NCI-H187 treated with DMSO at 0.1 percent for 48 hours (cell line): ENCODE measurements at places on chromosomes 12 and 14.

GRCh38 chr14:91744068-91744480 is 12.2 kb upstream of the CATSPERB start:
- DNase-seq: no peak

GRCh38 chr14:49623941-49624839 is 3.6 kb downstream of the MGAT2 start:
- DNase-seq: no peak

DNA sequence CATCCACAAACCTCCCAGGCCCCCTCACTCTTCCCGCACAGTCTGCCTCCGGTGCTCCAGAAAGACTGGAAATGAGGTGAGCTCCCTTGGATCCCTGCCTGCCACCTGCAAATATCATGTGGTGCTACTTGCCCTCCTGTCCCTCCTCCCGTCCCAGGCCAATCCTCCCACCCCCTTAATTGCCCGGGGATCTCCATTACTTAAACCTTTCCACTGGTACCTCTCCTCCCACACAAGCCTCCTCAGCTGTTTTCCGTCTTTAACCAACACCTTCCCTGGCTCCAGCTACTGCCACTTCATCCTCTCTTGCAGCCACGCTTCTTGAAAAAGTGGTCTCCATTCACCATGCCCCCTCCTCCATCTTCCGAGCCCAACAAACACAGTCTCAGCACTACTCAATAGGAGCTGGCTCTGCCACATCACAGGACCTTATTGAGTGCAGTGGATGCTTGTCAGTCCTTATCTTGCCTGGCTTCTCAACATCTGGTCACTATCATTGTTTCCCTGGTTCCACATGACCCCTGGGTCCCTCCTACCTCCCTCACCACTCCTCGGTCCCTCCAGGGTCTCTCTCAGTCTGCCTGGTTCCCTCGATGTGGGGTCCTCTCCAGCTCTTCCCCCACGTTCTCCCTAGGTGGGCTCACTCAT is 11.5 kb downstream of the FAIM2 start:
- no peak for DNase-seq

DNA sequence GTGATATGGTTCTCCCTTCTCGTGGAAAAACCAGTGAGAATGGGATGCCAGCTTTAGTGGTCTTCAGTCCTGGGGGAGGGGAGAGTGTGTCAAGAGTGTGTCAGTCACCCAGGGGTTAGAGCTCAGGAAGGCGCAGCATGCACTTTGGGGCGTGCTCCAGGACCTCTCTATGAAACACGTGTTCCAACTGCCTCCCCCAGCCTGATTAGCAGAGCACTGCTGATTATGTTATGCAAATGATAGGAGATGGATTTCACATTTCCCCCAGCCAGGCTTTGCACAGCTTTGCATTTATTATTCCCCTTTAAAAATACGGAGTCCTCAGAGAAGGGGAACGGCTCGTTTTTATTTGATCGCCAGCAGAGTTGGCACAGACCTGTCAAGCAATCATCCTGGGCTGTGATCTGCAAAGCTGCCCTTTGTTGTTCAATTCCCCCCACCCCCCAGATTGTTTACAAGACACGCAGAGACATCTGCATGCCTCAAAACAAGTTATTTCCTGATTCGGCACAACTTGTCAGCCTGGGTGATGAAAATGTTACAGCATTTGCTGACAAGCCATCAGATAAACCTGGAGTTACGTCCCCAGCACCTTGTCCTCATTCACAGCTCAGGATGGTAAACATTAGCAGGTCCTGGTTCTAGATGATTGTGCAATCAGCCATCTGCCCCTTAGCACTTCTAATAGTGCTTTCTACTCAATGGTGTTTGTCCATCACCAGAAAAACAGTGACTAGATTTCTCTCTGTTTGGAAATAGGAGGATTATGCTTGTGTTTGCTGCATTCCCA is 196.5 kb downstream of the NOVA1 start:
- no peak for DNase-seq

- DNase-seq: no peak
Measured at GRCh38 chr14:92755495-92755894, 7.1 kb upstream of the LGMN start.

DNA sequence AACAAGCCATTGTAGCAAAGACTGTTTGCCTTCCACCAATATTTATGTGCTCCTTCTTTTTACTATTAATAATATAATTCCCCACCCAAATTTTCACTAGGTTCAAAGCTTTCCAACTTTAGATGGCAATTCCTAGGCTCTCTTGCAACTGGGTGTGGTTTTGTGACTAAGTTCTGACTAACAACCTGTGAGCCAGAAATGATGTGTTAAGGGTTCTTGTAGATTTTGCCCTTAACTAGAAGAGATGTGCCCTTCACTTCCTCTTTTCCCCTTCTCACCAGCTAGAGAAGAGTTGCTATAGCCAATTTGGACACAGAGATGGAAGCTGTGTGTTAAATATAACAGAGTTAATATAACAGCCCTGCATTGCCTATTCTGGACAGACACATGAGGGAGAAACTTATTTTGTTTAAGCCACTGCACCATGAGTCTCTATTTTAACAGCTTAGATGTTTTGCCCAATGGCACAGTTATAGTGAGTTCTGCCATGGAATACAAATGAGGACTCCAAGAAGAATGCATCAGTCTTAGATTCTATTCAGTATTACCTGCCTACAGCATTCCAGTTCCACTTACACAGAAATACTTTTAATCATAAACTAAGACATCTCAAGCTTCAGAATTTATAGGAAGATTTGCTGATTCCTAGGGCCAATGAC is 216.2 kb downstream of the DUSP6 start:
- no peak for DNase-seq

- no peak for DNase-seq
Measured at GRCh38 chr12:53346491-53346890, 10.3 kb upstream of the SP7 start.

- DNase-seq: no peak
Measured at GRCh38 chr14:100476012-100476822, 111.0 kb downstream of the BEGAIN start.

GRCh38 chr14:84643446-84643845 is 886.5 kb upstream of the FLRT2 start:
- DNase-seq: no peak

- no peak for DNase-seq
Measured at GRCh38 chr12:2416158-2416557, 363.4 kb downstream of the CACNA1C start.

DNA sequence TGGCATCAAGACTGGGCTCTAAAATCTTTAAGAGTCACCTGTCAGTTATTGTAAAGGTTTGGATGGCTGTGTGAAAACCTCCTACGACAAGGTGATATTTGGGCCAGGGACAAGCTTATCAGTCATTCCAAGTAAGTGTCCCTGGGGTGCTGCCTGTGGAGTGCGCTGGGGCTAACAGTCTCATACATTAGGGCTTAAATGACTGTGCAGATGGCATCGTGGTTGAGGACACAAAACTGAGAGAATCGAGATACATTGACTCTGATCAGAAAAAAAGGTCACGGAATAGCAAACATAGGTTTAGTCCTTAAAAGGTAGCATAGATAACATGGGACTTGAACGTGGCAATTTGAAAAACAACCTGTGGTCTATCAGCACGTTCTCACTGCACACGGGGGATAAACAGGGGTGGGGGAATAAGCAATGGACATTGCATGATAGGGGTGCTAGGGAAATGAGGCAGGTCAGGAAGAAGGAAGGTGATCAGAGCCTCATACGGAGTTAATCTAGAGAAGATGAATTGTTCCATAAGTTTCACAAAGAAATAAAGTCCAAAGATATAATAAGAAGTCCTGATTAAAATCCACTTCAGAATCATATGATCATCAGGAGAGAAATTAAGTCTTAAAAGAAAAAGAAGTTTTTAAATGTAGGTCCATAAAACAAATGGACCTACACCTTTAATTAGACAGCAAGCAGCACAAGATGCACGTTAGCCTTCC is 100.3 kb downstream of the DAD1 start:
- no peak for DNase-seq

GRCh38 chr12:41334390-41334789 is 146.3 kb downstream of the PDZRN4 start:
- DNase-seq: no peak

- DNase-seq: no peak
Measured at GRCh38 chr14:105063056-105063455, 2.2 kb downstream of the GPR132 start.

DNA sequence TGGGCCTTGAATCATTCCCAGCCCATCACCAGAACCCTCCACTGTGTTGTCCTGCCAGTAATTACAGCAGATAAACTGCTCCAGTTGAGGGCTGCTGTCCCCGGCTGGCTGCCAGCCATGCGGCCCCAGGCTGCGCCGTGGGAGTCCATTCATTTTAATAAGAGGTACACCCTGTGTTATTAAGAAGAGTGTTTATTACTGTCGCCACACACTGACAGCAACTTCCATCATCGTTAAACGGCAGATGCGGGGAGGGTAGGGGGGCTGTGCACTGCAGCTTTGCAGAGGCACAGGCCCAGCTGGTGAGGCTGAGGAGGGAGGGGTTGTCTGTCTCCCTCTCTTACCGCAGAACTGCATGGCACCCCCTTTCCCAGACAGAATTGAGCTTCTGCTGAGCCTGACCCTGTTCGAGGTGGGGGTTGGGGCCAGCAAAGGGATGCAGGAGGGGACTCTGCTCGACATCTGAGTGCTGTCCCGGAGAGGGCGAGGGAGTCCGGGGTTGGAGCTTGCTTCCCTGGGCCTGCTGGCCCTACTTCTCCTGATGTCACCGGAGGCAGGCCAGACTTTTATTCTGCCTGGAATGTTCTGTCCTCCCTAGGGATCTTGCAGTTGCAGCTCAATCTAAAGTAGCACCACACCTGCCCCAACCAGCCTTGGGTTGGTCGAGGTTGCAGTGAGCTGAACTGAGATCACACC is 33.8 kb upstream of the GPATCH2L start:
- no peak for DNase-seq

DNA sequence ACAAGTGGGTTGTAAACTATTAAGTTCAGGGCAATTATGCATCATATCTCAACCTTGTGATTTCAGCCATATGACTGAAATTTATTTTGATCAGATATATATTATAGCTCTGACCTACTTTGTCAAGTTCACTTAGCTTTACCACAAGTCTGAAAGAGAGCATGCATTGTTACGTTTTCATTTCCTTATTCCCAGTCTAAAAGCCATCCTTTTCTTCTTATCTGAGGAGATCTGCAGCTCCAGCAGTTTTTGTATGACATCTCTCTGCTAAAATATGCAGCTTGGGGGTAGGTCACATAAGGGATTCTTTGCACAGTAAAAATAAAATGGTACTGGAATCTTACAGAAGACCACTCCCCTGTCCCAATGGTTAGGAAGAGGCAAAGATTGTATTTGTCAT is 1682.8 kb upstream of the FLRT2 start:
- DNase-seq: no peak

DNA sequence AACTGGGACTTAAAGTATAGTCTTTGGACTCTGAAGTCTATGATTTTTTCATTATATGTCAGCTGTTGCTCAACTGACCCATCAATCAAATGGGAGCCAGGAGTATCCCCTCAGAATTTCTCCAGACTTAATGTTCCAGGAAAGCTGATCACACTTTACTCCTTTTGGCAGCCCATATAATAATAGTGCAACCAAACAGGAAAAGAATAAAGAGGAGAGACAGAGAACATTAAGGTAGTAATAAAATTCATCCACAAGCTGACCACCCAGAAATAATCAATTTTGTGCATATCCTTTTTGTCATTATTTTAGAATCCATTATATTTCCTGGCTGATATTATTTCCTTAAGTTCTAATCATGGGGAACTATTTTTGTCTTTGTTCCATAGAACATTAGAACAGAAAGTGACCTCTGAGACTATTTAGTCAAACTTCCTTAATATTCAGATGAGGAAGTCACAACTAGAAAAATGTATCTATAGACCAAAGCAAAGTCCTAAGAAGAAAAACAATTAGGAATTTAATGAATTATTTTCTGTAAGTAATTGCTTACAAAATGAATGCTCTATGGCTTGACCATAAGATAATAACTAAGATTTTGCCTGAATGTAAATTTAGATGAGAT is 238.1 kb upstream of the SEL1L start:
- no peak for DNase-seq

- no peak for DNase-seq
Measured at GRCh38 chr12:75756111-75756510, 244.7 kb upstream of the KRR1 start.
